Stimulated activated CD4-positive, alpha-beta T cell treated with anti-CD3 and anti-CD28 coated beads, Interleukin-4, amount 100 ng/mL, for 24 hours (primary cell): ENCODE measurements at places on chromosomes 13 and 19.
A peak's percentile ranks its signal among the peaks of the same experiment; 100 is the strongest.

DNA sequence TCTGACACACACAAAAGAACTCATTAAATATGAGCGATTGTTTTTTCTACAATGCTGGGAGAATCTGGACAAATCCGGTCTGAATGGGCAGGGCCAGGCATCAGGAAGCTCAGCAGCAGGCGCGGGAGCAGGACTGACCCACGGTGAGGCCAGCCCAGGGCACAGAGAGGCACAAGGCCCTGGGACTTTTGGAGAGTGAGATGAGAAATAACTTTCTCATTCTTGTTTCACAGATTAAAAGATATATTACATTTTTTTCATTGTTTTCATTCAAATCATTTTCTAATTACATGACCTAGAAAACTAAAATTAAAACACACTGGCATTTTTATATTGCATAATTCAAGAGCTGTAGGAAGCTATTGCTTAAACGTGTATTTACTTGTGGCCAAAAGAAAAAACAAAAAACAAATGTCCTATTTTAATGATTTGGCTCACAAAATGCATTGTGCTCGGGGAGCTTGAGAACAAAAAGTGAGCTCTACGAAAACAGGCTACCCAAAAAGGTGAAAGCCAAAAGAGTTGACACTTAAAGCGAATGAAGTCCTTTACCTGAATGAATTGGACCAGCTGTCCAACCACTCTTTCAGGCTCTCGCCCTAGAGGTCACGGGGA is 133.1 kb downstream of the TNFRSF19 start:
- DNase-seq, result no peak

DNA sequence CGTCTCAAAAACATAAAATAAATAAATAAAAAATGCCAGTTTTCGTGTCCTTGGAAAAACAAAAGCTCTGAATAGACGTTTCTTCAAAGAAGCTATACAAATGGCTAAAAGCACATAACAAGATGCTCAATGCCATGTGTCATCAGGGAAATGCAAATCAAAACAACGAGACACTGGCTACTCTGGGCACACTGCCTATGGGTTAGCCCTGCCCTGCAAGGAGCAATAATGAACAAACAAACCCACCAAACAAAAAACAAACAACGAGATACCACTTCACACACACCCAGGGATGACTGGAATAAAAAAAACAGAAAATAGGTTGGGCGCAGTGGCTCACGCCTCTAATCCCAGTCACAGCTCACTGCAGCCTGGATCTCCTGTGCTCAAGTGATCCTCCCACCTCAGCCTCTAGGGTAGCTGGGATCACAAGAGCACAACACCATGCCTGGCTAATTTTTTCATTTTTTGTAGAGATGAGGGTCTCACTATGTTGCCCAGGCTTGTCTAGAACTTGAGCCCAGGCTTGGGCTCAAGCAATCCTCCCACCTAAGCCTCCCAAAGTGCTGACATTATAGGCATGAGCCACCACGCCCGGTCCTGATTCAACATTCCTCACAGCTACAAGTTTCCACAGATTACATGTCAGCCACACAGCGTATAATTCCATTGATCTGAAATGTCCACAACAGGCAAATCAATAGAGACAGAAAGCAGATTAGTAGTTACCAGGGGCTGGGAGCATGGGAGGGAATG is 15.5 kb upstream of the ISYNA1 start:
- DNase-seq, result no peak

GRCh38 chr19:45791744-45792469 is 738 bp downstream of the DMWD start:
- DNase-seq, result peak; percentile 28

GRCh38 chr19:11261971-11262839 is at the start of gene DOCK6:
DOCK6 (minus strand) TSS chr19:11262524; CDS start chr19:11262440, 84 bp downstream.
- no peak for DNase-seq
